ENCODE measurements at places on chromosomes 7 and 10. TPM values are rescaled to one million over a fixed set of nuclear protein-coding genes. Genes with fewer than 3 reads are reported as not detected.
A peak's percentile ranks its signal among the peaks of the same experiment; 100 is the strongest.

- no peak for DNase-seq
Observed at GRCh38 chr10:93456480-93456879, 25.7 kb downstream of the MYOF start.

DNA sequence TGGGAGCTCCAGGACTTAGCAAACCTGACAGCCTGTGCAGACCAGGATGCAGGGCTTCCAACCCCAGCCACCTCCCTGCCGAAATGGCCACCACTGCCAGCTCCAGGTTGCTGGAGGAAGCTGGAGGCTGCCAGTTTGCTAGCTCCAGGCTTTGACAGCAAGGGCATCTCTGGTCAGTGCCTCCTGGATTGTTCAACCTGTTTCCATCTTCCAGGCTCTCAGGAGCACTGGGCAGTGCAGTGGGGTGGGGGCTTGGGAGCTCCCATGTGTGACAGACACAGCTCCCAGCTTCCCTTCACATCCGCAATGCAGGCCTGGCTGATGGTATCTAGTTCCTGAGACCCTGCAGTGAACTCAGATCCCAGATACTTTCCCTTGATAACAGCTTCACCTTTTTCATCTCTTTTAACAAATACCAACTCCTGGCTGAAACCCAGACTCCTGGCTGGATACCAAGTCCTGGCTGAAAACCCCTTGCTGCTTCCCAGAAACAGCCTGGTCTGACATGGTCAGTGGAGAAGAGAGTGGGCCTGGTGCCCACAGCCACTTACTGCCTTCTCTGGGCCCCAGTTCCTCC is 20.8 kb upstream of the RET start:
- DNase-seq: peak; percentile 40

VIPR2 gene
- total RNA-seq: 15.2 TPM

LGI1 gene
- total RNA-seq: 0.13 TPM

PTF1A gene
- total RNA-seq: not detected

APBB1IP gene
- 3.3 TPM for total RNA-seq

NANOS1 gene
- 10.0 TPM for total RNA-seq

DNA sequence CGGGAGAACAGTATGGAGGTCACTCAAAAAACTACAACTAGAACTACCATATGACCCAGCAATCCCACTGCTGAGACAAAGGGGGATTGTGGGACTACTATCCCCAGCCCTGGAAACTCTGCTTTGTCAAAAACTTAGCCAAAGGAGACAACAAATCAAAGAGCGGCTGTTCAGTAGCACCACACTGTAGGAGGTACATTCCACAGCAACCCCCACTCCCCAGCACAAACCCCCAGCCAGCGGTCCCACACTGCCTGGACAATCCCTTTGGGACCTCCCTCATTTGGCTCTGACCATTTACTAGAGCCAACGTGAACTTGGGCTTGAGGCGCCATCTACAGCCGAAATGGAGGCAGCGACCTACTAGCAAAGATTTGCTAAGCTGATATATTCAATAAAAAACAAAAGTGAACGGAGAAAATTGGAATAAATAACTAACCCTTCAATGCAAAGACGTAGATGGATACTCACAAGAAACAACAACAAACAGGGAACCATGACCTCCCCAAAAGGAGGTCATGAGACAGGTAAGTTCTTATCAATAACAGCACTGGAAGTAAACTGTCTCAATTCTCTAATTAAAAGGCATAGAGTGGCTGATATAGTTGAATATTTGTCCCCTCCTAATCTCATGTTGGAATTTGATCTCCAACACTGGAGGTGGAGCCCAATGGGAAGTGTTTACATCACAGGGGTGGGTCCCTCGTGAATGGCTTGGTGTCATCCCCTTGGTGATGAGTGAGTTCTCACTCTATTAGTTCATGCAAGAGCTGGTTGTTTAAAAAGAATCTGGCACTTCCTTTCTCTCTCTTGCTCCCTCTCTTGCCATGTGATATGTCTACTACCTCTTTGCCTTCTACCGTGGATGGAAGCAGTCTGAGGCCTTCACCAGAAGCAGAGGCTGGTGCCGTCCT is 119.0 kb upstream of the KCNMA1 start:
- no peak for DNase-seq

CCDC186 gene
- 15.3 TPM for total RNA-seq

OR2A1 gene
- total RNA-seq: not detected

- DNase-seq: no peak
Observed at GRCh38 chr7:28570970-28571288, 158.6 kb downstream of the CREB5 start.

ZKSCAN5 gene
- total RNA-seq: 6.1 TPM

- DNase-seq: no peak
Observed at GRCh38 chr10:91603931-91604331, 28.9 kb downstream of the PPP1R3C start.

DNA sequence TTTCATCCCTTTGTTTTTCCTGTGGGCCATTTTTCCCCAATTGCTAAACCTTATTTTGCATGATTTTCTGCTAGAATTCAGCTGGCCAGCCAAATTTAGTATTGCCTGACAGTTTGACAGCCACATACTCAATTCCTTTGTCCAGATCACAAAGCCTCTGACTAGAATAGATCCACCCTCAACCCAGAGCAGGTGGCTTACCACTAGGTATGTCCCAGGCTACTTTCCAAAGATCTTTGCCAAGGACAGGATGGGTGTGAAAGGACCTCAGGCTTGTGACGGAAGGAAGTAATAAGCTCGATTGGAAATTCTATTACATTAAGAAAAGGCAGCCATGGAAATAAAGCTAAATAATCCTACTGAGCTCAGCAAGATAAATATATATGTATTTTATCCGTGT is 50.6 kb upstream of the AGK start:
- no peak for DNase-seq

DNA sequence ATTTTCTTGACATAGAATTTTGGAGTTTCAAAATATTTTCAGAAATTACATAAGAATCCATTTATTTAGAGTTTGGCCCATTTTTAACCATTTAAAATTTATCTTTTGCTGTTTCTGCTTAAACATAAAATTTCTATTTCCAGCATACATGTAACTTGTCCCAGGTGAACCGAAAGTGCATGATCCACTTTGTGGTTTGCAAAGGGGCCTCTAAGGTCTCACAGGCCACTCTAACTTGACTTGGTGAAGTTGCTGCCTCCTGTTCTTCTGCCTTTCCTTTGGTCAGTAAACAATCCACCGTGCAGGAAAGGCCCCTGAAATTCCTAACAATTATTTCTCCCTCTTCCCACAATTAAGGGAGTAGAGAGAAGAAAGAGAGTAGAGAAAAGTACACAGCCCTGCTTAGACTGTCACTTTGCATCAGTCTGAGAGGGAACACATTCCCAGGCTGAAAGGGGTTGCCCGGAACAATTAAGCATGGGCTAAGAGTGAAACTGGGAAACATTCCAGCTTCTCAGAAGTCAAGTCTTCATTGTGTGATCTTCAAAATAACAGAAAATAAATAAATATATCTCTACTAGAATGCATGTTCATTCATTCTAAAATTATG is 79.5 kb upstream of the SEMA3A start:
- DNase-seq: no peak

GRCh38 chr7:29921404-29922010 is 68.1 kb downstream of the SCRN1 start:
- DNase-seq: no peak

LRGUK gene
- total RNA-seq: 0.16 TPM

CRHR2 gene
- total RNA-seq: 0.24 TPM

GRCh38 chr7:157329447-157329846 is 7.4 kb upstream of the DNAJB6 start:
- DNase-seq: peak; percentile 7

DNA sequence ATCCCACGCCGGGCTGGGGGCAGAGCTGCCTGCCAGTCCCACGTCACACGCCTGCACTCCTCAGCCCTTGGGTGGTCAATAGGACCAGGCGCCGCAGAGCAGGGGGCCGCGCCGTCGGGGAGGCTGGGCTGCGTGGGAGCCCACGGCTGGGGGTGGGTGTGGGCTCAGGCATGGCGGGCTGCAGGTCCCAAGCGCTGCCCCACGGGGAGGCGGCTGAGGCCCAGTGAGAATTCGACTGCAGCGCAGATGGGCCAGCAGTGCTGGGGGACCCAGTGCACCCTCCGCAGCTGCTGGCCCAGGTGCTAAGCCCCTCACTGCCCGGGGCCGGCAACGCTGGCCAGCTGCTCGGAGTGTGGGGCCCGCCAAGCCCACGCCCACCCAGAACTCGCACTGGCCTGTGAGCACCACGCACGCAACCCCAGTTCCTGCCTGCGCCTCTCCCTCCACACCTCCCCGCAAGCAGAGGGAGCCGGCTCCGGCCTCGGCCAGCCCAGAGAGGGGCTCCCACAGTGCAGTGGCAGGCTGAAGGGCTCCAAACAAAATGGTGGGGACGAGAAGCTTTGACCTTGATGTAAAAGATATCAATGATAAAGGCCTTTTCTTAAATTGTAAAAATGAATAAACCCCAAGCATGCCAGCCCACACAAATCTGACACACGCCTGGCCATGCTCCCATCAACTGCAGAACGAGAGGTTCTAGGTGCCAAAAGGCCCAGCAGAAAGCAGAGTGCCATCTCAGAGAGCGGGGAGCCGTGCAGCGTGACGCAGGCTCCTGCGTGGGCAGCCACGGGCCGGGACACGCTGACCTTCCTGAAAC is 255.5 kb downstream of the MAD1L1 start:
- DNase-seq: peak; percentile 25

DNA sequence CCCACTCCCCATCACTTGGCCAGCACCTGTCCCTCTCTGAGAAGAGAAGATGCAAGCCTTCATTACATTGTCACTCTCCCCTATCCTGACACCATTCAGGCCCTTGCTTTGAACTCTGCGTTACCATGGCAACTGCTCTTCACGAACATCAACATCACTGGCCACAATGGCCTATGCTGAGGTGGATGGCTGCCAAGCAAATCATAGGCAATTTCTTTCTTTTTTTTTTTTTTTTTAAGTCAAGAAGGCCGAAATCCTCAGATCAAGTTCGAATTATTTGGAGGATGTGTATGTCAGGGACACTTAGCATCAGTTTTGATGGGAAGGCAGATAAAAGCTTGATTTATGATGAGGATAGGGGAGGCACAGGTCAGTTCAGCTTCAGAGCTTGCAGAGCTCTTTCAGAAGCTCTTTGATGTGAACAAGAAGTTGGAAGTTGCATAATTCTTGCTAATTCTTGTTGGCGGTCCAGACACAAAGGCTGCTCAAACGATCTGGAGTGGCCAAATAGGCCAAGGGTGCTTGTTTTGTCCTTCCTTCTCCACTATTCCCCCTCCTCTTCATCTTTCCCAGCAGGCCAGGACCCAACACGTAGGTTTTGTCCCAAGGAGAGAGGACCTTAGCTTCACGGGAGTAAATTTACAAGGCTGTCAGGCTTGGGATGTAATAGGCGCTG is 179.9 kb upstream of the NPVF start:
- DNase-seq: no peak

GRCh38 chr10:88184543-88185297 is 321.3 kb downstream of the PTEN start:
- DNase-seq: no peak

DNA sequence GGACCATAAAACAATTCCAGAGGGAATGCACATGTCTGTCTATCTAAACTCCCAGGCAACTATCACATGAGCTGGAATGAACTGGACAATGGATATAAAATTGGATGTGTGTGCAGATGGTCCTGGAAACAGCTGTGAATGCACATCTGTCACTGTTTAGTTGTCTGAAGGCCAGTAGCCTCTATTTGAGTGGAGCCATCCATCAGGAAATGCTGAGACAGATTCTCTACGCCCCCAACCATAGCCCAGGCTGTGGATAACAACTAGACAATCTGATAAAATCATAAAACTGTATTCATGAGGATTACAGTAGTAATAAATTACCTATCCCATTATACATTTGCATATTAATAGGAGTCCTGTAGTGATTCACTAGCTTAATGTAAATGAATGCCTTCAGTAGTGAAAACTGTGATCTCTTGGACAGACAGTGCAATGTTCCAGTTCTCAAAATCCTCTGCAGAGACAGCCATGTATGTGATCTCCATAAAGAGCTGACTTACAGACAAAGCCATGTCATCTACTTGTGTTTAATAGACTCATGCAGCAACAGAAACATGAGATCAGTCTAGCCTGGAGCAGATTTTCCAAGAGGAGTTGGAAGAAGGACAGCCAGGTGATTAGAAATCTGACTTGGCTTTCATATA is 907.6 kb downstream of the KCNMA1 start:
- DNase-seq: no peak

DNA sequence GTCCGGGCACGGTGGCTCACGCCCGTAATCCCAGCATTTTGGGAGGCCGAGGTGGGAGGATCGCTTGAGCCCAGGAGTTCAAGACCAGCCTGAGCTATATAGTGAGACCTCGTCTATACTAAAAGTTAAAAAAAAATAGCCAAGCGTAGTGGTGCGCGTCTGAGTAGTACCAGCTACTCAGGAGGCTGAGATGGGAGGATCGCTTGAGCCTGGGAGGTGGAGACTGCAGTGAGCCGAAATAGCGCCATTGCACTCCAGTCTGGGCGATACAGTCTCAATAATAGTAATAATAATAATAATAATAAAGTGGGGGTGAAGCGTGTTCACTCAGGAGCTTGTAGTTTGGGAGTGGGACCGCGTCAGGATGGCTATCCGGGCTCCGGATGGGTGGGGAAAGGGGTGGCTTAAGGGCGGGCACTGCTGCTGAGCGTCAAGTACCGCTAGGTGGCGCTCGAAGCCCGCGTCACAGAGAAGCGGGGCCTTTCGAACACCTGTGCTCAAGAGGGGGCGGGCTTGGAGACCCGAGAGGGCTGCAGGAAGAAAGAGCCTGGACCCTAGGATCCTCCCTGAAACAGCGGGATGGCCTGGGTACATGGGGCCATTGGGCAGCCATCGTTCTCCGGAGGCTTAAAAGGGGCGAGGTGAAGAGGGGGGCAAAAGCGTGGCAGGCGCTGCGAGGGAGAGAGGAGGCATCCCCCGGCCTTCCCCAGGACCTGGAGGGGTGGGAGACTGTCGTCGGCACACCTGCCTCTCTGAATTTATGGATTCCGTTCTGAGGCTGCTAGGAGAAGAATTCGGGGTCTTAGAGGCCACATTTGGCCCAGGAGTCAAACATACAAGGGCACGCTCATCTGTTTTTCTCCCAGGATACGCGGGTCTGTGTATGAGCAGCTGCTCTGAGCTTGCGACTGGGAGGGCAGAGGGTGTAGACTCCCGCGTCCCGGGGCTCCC is 14.5 kb downstream of the LBX1 start:
- peak; percentile 79 for DNase-seq

SVOPL gene
- not detected for total RNA-seq

- no peak for DNase-seq
Observed at GRCh38 chr10:106401161-106401560, 763.3 kb downstream of the SORCS1 start.

TET1 gene
- total RNA-seq: 2.9 TPM

- DNase-seq: no peak
Observed at GRCh38 chr10:62893036-62893435, 76.9 kb upstream of the EGR2 start.

DNA sequence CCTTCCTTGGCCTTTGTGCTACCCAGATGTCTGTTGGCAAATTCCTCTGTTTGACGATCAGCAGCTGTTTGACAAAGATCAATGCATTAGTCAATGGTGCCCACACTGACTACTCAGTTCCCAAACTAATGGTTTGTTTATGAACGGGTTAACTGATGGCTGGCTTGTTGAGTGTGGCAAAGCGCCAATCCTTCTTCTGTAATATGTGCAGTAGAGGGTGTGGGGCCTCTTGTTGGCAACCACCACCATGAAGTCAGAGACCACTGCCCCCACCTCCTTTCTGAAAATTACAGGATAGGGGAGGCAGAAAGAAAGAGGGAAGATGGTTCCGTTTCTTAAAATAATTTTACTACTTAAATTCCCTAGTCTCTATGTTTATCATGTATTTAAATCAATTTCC is 2.6 kb upstream of the PLCE1 start:
- no peak for DNase-seq

GRCh38 chr10:49610114-49610457 is at the start of gene SLC18A3:
Gene SLC18A3 (plus strand): TSS chr10:49610310. CDS start chr10:49610741, 431 bp downstream.
- DNase-seq: no peak
